ENCODE measurements at places on chromosomes 3 and 15. TPM values are rescaled to one million over a fixed set of nuclear protein-coding genes. Genes with fewer than 3 reads are reported as not detected.

DNA sequence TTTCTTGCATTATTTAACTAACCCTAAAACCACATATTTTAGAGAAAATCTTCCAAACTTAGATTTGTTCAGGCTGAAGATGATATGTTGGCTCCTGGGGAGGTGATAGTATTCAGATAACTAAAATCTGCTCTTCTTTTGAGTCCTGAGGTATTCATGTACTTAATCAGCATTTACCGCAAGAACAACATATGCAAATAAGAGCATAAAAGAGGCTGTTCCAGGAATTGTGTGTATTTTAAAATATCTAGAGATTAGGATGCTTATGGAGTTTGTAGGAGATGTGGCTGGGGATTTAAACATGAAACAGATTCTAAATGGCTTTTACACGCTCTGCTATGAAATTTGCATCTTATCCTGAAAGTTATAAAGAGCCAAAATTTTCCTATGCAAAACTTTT lies 298.2 kb downstream of the EPHA3 start:
- H3K27me3 ChIP-seq: no peaks in the 10 kb centered on the region
- H3K27ac ChIP-seq: no peak overlapping the region
- H3K4me3 ChIP-seq: no peak overlapping the region
- H3K36me3 ChIP-seq: no peaks in the 10 kb centered on the region
- DNase-seq: no peak

GRCh38 chr3:24332092-24332491 lies 162.6 kb downstream of the THRB start:
- no peaks in the 10 kb centered on the region for H3K36me3 ChIP-seq
- H3K4me1 ChIP-seq: no peaks in the 10 kb centered on the region
- H3K4me3 ChIP-seq: no peak overlapping the region
- no peaks in the 10 kb centered on the region for H3K27me3 ChIP-seq

DNA sequence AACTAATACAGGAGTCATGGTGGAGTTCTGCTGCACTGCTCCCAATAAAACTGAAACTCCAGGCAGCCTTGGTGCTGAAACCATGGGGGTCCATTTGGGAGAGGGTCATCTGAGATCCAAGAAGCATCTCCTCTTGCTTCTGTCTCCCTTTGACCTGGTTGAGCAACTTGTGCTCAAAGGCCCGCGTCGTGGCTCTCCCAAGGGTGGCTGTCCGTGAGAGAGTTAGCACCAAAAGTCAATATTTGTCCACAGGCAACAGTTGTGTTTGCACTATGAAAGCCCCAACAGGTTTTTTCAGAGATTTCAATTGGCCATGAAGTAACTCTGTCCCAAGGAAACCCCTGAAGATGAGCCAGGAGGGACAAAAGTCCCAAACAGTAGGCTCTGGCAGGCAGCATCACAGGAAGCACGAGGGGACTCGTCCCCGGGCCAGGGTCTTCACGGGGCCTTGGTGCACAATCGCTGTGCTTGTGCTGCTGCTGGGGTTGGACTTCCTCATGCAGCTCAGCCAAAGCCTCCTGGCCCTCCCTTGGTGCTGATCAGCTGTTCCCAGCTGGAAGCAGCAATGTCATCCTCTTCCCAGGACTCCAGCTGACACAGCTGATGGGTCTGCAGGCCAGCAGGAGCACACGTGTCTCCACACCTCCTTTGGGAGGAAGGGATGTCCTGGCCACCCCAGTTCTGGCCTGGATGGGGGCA lies 39.4 kb upstream of the WNT5A start:
- DNase-seq: no peak
- H3K36me3 ChIP-seq: no peaks in the 10 kb centered on the region
- H3K4me3 ChIP-seq: no peak overlapping the region
- H3K4me1 ChIP-seq: peaks cover 13% of the 10 kb centered on the region
- H3K27ac ChIP-seq: no peak overlapping the region

DNA sequence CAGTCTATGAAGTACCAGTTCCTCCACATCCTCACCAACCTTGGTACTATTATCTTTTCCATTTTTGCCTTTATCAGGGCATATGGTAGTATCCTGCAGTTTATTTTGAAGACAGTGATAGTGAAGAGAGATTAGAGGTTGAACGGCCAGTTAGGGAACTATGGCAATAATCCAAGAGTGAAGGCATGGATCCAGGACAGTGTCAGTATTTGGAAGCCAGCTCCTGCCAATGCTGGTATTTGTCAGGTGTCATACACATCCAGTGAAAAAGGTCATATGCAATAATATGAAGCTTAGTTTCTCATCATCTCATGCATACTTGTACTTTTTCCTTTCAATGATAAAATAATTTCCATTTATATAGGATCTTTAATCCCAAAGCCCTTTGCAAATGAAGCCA lies 56.8 kb upstream of the KCNMB2 start:
- no peak overlapping the region for H3K27ac ChIP-seq
- no peak overlapping the region for H3K4me3 ChIP-seq
- no peaks in the 10 kb centered on the region for H3K36me3 ChIP-seq
- H3K4me1 ChIP-seq: peaks cover 10% of the 10 kb centered on the region
- DNase-seq: no peak
- H3K27me3 ChIP-seq: no peaks in the 10 kb centered on the region

- DNase-seq: no peak
- peaks cover 2% of the 10 kb centered on the region for H3K4me1 ChIP-seq
- H3K36me3 ChIP-seq: peaks cover 10% of the 10 kb centered on the region
- no peak overlapping the region for H3K27ac ChIP-seq
- no peaks in the 10 kb centered on the region for H3K27me3 ChIP-seq
- no peak overlapping the region for H3K4me3 ChIP-seq
These were observed 24.1 kb upstream of the CAPN7 start for GRCh38 chr3:15181963-15182362.

- H3K4me1 ChIP-seq: no peaks in the 10 kb centered on the region
- H3K4me3 ChIP-seq: no peak overlapping the region
- H3K36me3 ChIP-seq: no peaks in the 10 kb centered on the region
- no peak for DNase-seq
These were observed 269.7 kb upstream of the THRB start for GRCh38 chr3:24764236-24764915.

DNA sequence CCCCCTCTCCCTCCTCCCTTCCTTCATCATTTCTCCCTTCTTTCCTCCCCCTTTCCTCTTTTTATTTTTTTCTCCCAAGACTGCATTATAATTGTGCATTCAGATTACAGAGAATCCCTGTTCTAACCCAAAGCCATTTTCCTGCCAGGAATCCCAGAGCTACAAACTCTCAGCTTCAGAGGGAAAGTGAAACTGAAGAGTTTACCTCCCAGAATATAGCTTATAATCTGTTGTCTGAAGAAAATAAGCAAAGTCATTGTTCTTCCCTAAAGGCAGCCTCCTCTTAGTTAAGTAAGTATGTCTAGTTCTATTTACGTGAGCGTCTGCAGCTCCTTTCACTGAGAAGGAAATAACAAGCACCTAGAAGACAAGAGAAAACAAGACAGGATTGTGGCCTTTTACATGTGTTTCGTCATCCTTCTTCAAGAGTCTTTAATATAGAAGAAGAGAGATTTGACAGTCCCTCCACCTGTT lies 97.2 kb downstream of the CHST2 start:
- H3K4me3 ChIP-seq: no peak overlapping the region
- no peaks in the 10 kb centered on the region for H3K27me3 ChIP-seq
- DNase-seq: no peak
- no peaks in the 10 kb centered on the region for H3K36me3 ChIP-seq

RTP3 gene
- not detected for total RNA-seq

GRCh38 chr3:159917141-159917540 lies 71.5 kb upstream of the IL12A start:
- H3K27ac ChIP-seq: no peak overlapping the region
- no peaks in the 10 kb centered on the region for H3K27me3 ChIP-seq
- no peaks in the 10 kb centered on the region for H3K36me3 ChIP-seq
- H3K4me3 ChIP-seq: no peak overlapping the region
- DNase-seq: no peak

SETMAR gene
- total RNA-seq: 31.6 TPM

ADGRG7 gene
- not detected for total RNA-seq

CP gene
- total RNA-seq: not detected

GRCh38 chr15:44092221-44092620 lies 102.8 kb downstream of the FRMD5 start:
- no peak overlapping the region for H3K27ac ChIP-seq
- no peak for DNase-seq
- H3K4me1 ChIP-seq: peaks cover 5% of the 10 kb centered on the region
- no peak overlapping the region for H3K4me3 ChIP-seq
- peaks cover 5% of the 10 kb centered on the region for H3K27me3 ChIP-seq
- H3K36me3 ChIP-seq: no peaks in the 10 kb centered on the region

SLC6A20 gene
- not detected for total RNA-seq

ATP13A5 gene
- not detected for total RNA-seq

WDR93 gene
- not detected for total RNA-seq

DNA sequence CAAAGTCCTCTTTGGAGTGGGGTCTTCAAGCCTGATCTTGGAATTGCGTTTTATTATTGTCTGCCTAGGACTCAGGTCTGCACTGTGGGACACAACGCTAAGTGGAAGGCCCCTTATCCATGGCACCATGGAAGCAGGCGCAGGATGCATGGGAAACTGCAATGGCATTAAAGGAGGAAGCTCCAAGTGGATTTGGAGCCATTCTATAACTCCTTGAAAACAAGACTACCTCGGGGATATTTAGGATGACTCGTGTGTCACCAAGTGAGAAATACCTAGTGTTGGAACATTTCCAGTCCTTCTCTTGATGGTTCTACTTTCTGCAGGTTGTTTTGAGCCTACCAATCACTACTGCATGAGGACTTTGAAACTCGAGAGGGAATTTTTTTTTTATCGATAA lies 126.6 kb upstream of the ZBED2 start:
- no peak for DNase-seq
- H3K4me1 ChIP-seq: peaks cover 4% of the 10 kb centered on the region
- H3K27ac ChIP-seq: no peak overlapping the region
- no peaks in the 10 kb centered on the region for H3K27me3 ChIP-seq

- H3K27me3 ChIP-seq: no peaks in the 10 kb centered on the region
- no peak overlapping the region for H3K4me3 ChIP-seq
- no peaks in the 10 kb centered on the region for H3K4me1 ChIP-seq
- H3K36me3 ChIP-seq: no peaks in the 10 kb centered on the region
These were observed 638.2 kb upstream of the NAALADL2 start for GRCh38 chr3:174220775-174221554.

- no peak overlapping the region for H3K4me3 ChIP-seq
- no peaks in the 10 kb centered on the region for H3K36me3 ChIP-seq
- H3K4me1 ChIP-seq: no peaks in the 10 kb centered on the region
These were observed 106.5 kb upstream of the SLC4A7 start for GRCh38 chr3:27590437-27591298.

DNA sequence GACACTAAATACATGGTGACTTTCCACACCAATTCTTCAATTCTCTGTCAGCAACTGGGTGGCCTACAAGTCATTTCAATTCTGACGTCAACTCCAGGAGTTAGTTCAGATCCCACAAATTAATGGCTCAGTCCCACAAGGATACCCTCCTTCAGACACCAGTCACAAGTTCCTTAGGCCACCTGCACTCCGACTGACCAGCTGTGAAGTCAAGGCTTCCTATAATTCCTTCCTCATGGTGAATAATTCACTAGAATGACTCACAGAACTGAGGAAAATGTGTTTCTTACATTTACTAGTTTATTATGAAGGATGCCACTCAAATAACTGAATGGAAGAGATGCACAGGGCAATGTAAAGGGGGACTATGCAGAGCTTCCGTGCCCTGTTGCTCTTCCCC lies 6.3 kb upstream of the PIAS1 start:
- H3K36me3 ChIP-seq: no peaks in the 10 kb centered on the region
- H3K27ac ChIP-seq: no peak overlapping the region
- no peaks in the 10 kb centered on the region for H3K4me1 ChIP-seq
- DNase-seq: no peak
- H3K27me3 ChIP-seq: peaks cover 2% of the 10 kb centered on the region

DNA sequence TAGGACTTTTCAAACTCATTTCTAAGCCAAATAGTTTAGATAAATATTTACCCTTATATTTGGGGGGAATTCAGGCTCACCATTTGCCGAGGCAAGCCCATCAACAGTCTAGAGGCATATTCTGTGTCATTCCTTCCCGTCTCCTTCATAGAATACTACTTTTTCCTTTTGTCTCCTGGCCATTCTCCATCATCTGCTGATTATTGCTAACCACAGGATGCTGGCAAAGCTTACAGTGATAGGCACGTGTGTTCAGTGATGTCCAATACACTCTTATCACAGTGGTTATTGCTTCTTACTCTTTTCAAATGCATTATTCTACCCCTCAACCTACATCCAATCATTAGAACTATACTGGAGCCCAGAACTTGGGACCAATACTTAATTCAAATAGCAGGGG lies 130.6 kb upstream of the ZBED2 start:
- H3K36me3 ChIP-seq: peaks cover 5% of the 10 kb centered on the region
- no peaks in the 10 kb centered on the region for H3K27me3 ChIP-seq
- no peak overlapping the region for H3K27ac ChIP-seq
- H3K4me3 ChIP-seq: no peak overlapping the region

DNA sequence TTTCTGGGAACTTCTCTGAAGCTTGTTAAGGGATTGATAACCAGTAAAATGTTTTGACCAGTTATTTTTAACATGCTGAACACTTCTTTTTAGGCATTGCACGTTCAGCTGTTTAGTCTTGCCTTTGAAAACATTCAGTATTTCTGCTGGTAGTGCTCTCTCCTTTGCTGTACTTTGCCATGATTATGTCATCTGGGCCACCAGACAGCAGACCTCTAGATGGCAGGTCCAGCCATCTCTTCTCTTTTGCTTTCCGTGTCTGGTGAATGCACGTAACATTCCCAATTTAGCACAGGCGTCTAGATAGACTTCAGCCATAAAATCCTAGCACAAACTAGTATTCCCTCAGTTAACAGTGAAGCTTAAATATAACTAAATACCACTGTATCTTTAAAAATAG lies 57.8 kb downstream of the RAB7A start:
- DNase-seq: no peak
- peaks cover 59% of the 10 kb centered on the region for H3K4me1 ChIP-seq
- H3K27ac ChIP-seq: no peak overlapping the region
- peaks cover 7% of the 10 kb centered on the region for H3K27me3 ChIP-seq

DNA sequence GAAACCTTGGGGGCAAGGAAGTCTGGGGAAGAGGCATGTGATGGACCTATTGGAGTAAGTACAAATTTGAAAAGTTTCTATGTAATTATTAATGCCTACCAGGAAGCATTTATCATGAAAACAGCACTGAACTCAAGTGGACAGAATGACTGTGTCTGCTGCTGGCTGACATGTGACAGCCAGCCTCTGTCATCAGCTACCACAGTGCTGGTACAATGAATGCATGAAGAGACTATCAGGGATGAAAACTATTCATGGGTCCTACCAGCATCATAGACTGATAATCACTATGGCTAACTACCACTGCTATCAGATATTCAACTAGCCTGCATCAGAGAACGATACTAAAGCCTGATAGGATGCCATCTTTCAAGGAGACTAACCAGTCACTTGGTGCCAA lies 193.5 kb downstream of the RAP2B start:
- no peak for DNase-seq
- no peak overlapping the region for H3K27ac ChIP-seq
- H3K27me3 ChIP-seq: peaks cover 4% of the 10 kb centered on the region

GOLGA6A gene
- total RNA-seq: 0.83 TPM

GRCh38 chr3:121629601-121630000 lies 31.1 kb downstream of the HCLS1 start:
- H3K36me3 ChIP-seq: no peaks in the 10 kb centered on the region
- H3K27ac ChIP-seq: no peak overlapping the region
- H3K4me3 ChIP-seq: no peak overlapping the region

C3orf80 gene
- total RNA-seq: 0.34 TPM

DNA sequence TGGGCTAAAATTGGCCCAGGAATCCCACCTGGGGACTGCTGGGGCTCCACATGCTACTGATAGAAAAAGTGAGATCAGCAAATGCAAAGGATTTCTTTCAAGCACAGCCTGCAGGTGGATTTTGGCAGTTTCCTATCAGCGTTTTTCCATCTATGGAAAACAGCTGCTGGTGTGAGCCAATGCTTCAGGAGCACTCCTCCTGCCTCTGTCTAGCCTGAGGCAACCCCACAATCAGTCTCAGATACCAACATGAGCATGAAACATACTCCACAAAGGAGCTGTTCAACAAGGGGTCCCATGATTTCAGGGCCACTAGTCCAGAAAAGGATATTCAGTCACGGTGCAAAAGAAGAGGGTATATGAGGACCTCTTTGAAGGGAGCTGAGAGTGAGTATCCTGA lies 311.5 kb upstream of the THBS1 start:
- H3K36me3 ChIP-seq: no peaks in the 10 kb centered on the region

Data from glutamatergic neuron (in vitro differentiated cells).